ENCODE measurements at places on chromosomes 13 and 19.
A peak's percentile ranks its signal among the peaks of the same experiment; 100 is the strongest.

DNA sequence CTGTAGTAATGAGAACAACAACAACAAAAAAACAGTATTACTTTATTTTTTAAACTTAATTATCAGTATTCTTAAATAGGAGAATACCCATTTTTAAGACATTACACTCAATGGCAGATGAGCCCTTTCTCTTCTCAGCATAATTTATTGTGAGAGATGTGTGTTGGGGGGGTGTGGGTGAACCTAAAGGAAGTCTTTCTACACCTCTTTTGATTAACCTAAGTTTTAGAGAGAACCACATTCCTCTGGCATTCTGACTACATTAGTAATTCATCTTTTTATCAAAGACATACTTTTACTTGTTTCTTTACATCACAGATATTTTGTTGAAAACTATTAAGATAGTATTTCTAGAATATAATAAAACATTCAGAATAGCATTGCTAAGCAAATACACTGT lies 890.9 kb downstream of the PCDH9 start:
- DNase-seq, result no peak

GRCh38 chr19:47471733-47472457 lies at the start of gene SLC8A2:
Gene SLC8A2 (minus strand): TSS chr19:47471893. CDS start chr19:47466403, 5,490 bp downstream.
- peak; percentile 40 for DNase-seq

DNA sequence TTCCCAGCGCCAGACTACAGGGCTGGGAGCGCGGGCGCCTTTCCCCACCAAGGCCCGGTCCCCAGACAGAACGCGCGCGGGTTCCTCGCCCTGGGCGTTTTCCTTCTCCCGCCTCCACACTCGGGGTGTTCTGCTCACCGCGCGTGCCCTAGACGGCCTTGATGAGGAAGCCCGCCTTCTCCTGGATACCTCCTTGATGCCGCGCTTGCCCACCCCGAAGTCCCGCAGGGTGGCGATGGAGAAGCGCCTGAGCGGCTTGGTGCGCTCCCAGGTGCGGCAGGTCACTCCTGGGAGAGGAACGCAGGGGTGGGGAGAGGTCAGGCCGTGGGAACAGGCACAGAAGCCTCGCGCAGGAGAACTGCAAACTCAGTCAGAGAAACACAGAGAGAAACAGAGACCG lies 34.8 kb downstream of the CYP2B6 start:
- DNase-seq, result no peak

DNA sequence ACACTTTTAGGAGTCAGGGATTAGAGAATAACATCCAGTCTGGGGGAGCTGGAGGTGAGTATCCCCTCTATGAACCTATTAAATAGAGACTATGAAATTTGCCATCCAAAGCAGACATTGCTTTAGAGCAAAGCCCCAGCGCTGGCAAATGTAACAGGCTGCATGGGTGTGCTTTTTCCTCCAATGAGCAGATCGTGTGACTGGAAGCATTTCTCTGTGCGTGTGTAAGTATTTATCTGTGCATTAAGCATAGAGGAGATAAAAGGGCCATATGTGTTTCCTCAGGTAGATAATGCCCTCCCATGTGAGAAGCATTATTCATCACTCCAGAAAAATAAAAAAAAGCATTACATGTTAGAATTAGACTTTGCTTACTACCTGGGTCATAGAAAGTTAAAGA lies 924 bp downstream of the TNFSF13B start:
- no peak for DNase-seq

- no peak for DNase-seq
Observed at GRCh38 chr13:99796175-99796819, 175.3 kb downstream of the ZIC5 start.

DNA sequence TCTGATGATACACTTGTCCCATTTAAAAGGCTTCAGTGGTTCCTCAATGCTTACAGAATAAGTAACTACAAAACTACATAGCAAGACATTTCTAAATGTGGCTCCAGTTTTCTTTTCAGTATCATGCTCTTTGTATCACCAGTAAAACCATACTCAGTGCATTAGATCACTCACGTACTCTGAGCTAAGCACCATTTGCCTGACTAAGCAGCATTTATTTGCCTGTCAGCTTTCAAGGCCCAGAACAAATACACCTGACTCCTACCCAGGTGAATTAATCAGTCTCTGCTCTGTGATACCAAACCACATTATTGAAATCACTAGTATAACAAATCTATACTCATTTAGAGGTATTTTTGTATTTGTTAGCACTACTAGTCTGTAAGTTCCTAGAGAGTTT lies 47.4 kb upstream of the PCDH20 start:
- DNase-seq, result no peak

- DNase-seq, result no peak
Observed at GRCh38 chr13:30105381-30105780, 202.0 kb downstream of the KATNAL1 start.

- DNase-seq, result no peak
Observed at GRCh38 chr13:103192511-103193135, 126.4 kb upstream of the SLC10A2 start.

GRCh38 chr13:110374431-110375370 lies 67.6 kb downstream of the COL4A2 start:
- DNase-seq, result no peak

GRCh38 chr19:14650161-14650560 lies 24.5 kb downstream of the ADGRE3 start:
- no peak for DNase-seq

DNA sequence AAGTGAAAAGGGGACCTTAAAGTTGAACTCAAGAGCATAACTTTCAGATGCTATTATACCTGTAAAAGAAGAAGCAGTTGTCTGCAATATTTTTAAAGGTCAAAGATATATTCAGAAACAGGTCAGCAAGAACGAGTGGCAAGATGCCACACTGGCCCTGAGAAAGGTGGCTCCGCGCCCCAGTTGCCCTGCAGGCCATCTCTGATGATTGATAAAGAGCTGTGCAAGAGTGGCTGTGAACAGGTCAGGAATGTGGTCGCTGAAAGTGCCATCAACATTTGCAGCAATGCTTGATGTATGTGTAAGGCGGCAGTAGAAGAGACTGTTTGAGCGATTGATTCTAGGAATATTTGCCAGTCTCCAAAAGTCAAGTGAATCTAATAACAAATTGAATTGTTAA lies 664.2 kb upstream of the SLC10A2 start:
- DNase-seq, result no peak

- no peak for DNase-seq
Observed at GRCh38 chr19:13707915-13708314, 56.4 kb upstream of the MRI1 start.

- no peak for DNase-seq
Observed at GRCh38 chr13:99507054-99507453, 5.8 kb downstream of the TM9SF2 start.

- DNase-seq, result no peak
Observed at GRCh38 chr13:108777421-108778420, 148.3 kb downstream of the MYO16 start.

DNA sequence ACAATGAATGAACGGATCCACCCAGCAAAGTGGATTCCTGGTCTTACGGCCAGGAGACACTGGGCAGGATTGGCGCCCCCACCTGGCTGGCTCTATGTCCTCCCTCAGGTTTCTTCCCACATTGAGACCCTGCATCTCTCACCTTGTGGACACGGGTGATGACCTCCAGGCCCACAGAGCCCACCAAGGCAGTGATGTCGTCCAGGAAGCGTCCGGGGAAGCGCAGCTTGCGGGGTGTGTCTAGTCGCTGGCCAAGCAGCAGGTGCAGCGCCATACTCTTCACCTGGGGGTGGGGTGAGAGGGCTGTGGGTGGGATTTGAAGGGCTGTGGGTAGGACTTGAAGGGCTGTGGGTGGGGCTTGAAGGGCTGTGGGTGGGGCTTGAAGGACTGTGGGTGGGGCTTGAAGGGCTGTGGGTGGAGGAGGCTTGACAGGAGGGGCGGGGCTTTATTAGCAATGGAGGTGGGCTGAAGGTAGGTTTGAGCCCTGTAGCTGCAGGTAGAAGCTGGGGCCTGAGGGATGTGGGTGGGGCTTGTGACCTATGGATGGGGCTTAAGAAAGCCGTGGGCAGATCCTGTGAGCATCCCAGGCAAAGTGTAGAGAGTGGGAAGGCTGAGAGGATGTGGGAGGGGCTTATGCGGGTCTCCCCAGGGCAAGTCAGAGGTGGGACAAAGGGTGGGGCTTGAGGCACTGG lies 12.1 kb upstream of the ANGPTL8 start:
- no peak for DNase-seq

Measured in activated CD8-positive, alpha-beta memory T cell treated with anti-CD3 and anti-CD28 coated beads for 1 hour (primary cell).